NCI-H345 (cell line): ENCODE measurements at places on chromosomes 5 and 9.
A peak's percentile ranks its signal among the peaks of the same experiment; 100 is the strongest.

DNA sequence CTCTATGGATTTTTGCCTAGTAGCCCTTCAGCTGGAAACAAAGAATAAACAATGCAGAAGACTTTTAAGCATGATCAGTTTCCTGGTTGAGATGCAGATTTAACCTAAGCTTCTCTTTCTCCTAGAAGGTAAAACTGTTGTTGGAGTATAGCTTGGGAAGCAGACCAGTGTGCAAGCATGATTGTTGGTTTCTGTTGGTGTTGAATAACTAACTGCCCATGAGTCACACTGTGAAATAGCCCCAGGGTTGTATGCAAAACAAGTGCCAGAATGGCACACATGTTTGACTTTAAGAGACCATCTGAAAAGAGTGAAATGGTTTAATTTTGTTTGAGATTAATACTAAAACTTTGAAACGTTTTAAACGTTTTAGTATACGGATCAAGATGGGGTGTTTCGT, 227.1 kb downstream of the ARHGEF28 start:
- peak; percentile 0 for DNase-seq

GRCh38 chr5:154999865-155000264, 13.7 kb upstream of the KIF4B start:
- DNase-seq = no peak

- no peak for DNase-seq
Observed at GRCh38 chr5:95531491-95531890, 23.3 kb downstream of the SKIC3 start.

GRCh38 chr9:98303633-98304125, 48.2 kb upstream of the TBC1D2 start:
- DNase-seq = no peak

DNA sequence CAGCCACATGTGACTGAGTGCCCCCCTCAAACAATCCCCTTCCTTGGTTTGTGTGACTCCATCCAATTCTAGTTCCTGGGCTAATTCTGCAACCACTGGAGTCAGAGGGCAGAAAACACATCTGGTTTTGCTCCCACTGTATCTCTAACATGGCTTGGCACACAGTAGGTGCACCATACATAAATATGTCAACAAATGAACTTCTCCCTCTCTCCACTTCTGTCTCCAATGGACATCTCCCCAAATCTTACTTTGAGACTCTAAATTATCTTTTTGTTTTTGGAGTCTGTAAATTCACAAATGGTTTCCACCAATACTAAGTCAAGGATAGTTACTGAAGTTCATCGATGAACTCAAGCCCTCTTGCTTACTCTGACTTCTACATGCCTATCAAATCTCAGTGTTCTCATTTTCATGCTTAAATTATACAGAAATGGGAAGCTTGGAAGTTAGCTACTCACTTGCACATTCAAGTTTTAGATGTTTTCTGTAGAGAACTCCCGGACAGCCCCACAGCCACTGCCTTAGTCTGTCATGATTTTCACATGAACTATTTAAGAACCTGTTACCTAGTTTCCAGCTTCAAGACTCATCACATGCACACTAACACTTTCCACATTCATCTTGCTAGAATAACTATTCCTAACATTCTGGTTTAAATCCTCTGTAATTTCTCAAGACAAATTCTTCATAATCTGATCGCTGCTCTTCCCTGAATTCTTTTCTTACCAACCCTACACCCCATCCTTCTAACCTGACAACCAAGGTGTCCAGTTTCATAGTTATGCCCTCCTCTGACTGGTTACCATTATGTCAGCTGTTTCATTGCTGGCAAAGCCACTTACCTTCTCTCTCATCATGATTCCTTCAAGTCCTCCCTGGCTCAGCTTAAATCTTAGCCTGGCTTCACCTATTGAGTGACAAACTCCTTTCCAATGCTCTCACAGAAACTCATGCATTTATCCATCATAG, 6.0 kb downstream of the RPL37 start:
- DNase-seq = no peak

GRCh38 chr5:178240766-178241165, 8.2 kb upstream of the PHYKPL start:
- DNase-seq = no peak

- DNase-seq = no peak
Observed at GRCh38 chr9:120944948-120945347, 18.4 kb upstream of the TRAF1 start.

GRCh38 chr9:133713150-133713959, 24.8 kb downstream of the SARDH start:
- no peak for DNase-seq

- DNase-seq = no peak
Observed at GRCh38 chr9:89812556-89813181, 207.9 kb downstream of the GADD45G start.

DNA sequence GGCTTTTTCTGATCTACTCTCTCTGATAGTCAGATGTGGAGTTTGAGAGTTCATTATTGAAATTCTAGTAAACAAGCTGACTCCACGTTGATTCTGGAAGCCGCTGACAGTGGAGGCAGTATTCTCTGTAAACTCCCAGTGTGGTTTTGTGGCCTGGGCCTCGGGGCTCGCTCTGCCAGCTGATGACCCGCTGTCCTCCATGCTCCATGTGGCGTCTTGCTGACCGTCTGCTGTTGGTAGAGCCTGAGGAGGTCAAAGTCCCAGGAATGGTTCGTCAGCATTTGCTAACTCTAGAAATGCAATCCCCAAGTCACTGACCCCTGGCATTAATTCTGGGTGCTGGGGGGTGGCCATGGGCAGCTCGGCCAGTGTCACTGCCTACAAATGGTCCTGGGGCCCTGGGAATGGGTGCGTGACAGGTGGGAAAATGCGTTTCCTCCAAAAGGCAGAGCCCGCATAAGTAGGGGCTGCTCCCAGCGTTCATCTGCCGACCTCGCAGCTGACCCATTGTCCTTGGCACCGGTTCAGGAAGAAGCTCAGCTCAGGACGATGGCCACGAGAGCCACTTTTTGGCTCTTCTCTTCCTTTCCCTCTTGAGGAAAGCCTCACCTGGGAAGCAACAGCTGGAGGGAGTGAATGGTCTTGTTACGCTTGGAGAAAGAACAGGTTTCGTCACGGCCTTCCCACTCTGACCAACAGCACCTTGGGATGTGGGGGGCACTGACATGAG, 55.1 kb downstream of the MRPL36 start:
- DNase-seq = no peak

GRCh38 chr9:98192503-98193335, at the start of gene CORO2A:
TSS of gene CORO2A (minus strand) at chr9:98192637. CDS start at chr9:98157660, 34,977 bp downstream.
- DNase-seq = peak; percentile 83

- DNase-seq = no peak
Observed at GRCh38 chr5:10551782-10552138, 12.1 kb upstream of the ANKRD33B start.

DNA sequence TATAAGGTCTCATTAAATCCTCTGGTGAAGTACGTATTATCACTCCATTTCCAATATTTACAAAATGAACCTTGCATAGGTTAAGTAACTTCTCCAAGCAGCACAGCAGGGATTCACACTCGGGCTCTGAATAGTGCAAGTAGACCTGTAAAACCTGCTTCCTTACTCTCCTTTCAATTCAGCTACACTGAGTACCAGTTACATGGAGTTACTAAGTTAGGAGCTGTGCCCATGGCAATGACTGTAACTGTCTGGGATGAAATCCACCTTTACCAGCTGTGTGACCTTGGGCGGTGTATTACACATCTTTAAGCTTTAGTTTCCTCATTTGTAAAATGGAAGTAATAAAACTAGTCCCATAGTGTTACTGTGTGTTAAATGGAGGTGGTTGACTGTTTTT, 15.9 kb upstream of the MOB3B start:
- DNase-seq = peak; percentile 5

- no peak for DNase-seq
Observed at GRCh38 chr5:177388521-177389052, 4.4 kb downstream of the SLC34A1 start.

DNA sequence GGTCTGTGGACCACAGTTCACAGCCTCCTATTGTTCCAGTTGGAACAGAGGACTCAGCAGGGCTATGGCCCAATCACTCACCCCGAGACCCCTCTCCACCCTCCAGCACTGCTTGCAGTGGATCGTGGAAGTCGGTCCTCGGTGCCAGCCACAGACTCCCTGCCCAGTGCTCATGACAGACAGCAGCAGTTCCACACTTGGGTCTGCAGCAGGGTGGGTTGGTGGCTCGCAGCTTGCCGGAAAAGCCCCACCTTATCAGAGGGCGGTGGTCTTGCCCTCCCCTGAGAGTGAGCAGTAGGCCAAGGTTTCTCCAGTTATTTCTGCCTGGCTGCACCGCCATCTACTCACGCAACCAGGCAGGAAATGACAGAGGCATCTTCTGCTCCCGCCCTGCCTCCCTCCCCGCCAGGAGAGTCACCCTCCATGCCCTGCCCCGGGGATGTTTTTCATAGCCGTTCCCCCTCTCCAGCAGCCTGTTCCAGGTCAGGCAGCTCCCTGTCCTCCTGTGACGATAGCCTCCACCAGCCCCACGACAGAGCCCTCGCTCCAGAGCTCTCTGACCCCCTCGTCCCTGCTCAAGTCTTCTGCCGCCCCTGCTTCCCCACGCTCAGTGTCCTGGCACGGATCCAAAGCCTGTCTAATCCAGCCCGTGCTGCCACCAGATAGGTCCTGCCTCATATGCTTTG, 34.5 kb downstream of the UNC5A start:
- DNase-seq = peak; percentile 54

- DNase-seq = no peak
Observed at GRCh38 chr5:72434056-72434780, 73.0 kb downstream of the ZNF366 start.

DNA sequence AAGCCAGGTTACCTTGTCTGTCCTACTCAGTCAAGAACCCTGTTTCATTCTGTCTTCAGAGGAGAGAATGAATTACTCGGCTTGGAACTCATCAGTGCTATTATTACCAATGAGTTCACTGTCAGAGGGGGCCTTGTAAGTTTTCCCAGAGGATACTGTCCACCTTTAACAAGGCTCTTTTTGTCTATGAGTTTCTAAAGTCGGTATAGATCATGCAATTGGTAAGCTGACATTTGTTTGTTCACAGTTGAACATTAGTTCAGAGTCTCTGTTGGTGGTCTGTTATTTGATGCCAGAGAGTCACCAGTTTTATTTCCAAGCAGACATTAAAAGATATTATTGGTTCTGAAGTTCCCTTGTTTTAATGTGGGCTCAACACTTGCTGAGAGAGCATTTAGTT, 58.1 kb upstream of the DHFR start:
- no peak for DNase-seq

GRCh38 chr9:133621725-133622267, 12.6 kb upstream of the FAM163B start:
- peak; percentile 36 for DNase-seq

DNA sequence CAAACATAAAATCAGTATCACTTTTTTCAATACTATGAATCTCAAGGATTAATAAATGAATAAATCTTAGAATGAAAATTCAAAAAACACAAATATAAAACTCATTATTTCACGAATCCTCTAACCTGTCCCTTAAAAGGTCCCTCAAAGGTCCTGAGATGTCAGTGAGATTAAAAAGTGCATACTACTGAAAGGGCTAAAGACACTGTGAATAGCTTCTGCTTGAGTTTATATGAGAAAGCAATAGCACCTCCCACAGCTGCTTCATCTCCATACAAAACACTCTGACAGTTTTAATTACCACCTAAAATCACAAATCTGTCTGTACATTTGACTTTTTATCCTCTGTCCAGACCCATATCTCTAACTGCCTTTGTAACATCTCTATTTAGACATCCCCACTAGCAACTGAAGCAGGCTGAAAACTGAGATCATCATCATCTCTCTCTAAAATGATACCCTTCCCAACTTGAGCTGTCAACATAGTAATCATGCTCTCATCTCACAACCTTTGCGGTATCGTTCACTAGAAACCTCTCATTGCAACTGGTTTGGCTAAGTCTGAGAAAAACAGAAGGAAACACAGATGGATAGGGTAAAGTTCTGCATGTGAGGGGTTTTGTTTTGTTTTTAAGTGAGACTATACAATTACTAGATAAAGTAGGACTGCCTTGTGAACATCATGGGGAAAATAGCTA, 56.3 kb downstream of the TBCA start:
- DNase-seq = no peak

DNA sequence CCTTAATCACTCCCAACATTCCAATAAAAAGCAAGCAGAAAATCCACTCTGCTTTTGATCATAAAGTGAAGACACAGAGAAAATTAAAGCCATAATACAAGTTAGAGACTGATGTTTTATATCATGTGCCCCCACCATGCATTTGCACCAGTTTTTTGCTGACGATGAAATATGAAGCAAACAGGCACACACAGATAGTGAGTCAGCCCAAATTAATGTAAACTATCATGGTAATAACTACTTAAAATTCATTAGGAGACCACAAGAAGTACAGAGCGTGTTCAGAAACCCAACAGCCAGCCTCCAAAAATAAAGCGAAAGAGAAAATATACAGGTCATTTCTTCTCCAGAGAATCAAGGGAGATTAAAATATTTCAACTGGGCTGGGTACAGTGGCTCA, 46.4 kb upstream of the KDM4C start:
- DNase-seq = no peak

DNA sequence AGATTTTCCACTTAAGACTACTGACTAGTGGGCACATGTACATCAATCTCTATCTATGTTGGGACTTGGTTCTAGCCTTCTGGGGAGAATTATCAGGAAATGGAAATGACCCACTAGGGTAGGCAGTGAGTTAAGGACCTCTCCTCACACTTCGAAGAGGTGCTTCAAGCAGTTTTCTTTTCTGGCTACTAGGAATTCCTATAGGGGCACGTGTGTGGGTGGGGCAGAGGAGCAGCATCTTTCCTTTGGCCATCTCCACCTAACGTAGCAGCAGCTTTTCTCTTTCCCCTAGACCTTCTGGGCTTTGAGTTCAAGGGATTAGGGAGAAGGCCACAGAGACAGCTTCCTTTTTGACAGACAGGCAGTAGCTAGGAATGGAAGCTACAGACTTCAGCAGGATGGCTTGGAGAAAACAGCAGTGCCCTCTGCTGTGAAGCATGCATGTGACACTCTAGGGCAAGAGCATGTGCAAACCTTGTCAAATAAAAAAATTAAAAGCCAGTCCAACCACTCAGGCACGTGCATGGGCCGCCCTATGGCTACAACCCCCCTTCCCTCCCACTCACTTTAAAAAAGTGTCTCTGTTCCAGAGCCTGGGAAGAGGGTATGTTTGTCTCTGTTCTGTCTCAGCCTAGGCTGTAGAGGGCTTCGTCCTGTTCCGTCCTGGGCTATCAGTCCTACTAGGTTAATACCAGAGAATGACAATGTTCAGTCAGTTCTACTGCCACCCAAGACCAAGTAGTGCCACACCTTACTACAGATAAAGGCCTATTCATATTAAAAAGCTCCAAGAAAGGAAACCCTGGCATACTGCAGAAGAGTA, 8.7 kb upstream of the GFRA3 start:
- peak; percentile 36 for DNase-seq

GRCh38 chr5:72507231-72507906, at the start of gene ZNF366:
TSS of gene ZNF366 (minus strand) at chr5:72507410. CDS start at chr5:72461496, 45,914 bp downstream.
- no peak for DNase-seq

GRCh38 chr5:109690975-109691574, 1.3 kb downstream of the MAN2A1 start:
- peak; percentile 55 for DNase-seq
